ENCODE measurements at places on chromosomes 5 and 9.

GRCh38 chr9:121055642-121056143, 5.6 kb upstream of the C5 start:
- DNase-seq = peak; percentile 63

- DNase-seq = no peak
Observed at GRCh38 chr9:35864695-35865255, 5.4 kb downstream of the OR13J1 start.

GRCh38 chr5:44318883-44319282, 70.3 kb downstream of the FGF10 start:
- no peak for DNase-seq

DNA sequence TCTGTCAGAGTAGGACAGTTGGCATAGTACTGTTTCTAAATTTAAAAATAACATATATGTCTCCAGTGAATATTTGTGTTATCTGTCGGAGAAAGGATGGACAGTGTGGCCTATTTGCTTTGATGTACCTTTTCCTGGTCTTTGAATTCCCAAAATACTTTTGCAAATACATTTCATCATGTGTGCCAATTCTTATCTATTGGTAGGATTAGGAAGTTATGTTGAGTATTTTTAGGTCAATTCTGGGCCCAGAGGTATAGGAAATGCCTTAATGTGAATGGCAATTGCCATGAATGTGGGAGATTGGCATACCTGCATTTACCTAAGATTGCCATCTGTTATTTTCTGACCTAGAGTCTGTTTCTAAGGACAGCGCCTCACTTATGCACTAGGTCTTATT, 5.8 kb downstream of the FOCAD start:
- no peak for DNase-seq

DNA sequence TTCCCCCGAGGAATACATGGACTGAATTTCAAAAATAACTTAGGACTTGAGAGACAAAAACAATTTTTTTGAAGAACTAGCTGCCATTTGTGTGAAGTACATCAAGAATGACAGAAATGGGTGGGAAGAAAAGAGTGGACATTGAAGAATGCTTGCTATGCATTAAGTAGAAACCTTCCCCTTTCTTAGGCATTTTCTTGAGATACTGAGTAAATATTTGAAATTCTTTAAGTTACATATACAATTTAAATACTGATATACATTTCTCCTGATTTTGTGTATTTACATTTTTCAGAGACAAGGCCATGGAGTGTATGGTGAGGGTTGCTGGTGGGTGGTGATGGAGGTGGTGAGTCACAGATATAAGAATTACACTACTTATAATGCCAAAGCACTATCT, 319.3 kb upstream of the ADAMTSL1 start:
- no peak for DNase-seq

DNA sequence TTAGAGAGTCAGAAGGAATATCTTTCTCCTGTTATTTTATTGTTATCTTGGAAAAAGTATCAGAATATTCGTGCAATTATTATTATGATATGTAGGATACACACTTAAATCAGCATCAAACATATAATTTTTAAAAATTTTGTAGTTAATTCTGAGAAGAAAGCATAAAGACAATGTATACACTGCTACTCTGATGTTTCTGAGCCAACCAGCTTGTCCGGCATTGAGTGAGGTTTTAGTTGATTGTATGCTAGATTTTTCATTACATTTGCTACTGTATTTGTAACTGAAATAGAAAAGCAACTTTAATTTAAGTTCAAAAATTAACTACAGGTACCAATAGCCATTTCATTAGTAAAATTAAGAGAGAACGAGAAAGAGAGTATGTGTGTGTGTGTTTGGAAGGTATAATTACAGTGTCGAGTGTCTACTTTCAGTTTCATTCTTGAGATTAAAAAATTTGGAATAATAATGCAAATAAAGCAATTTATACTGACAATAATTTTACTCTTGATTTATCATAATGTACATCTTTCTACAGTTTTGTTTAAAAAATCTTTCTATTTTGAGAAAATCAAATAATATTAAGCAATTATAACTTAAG, 160.4 kb upstream of the CDH12 start:
- DNase-seq = no peak

All from adrenal gland (tissue), 19 donors.